Foreskin melanocyte (primary cell): ENCODE measurements at places on chromosomes 12 and 14.

GRCh38 chr12:86091681-86092080 is 164.5 kb downstream of the MGAT4C start:
- no peak for DNase-seq

GRCh38 chr12:66902020-66902419 is 223.1 kb upstream of the GRIP1 start:
- no peak for DNase-seq

DNA sequence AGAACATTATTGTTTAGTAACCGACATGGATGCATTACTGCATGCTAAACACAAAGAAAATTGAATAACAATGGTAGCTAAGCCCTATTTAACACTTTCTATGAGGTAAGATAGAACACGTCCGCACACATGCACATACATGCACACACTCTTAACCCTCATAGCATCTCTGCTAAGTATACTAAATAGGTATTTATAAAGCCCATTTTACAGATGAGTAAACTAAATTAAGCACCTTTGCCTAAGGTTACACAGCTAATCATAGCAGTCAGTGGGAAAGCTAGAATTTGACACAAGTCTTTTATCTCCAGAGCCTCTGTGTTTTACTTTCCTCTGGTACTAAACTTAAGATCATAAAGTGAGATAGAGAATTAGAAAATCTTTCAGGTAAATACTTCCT is 435.0 kb downstream of the EGLN3 start:
- DNase-seq, result no peak

DNA sequence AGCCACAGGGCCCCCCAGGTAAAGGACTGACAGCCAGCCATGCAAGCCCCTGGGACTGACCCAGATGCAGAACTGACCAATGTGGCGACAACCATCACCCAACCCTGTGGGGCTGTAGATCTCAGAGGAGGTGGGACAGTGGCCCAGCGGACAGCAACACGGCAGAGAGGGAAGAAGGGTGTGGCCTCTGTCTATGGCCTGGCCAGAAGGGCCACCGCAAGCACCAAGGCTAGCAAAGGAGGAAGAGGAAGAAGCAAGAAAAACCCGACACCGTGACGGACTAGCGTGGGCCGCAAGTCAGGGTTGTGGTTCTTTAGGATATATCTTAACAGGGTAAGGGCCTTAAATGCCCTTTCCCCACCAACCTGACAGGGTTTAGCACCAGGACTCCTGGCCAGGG is 71.2 kb downstream of the ITPK1 start:
- DNase-seq, result no peak

GRCh38 chr12:27527512-27527911 is 3.5 kb downstream of the PPFIBP1 start:
- no peak for DNase-seq

GRCh38 chr12:6684609-6685008 is 4.6 kb downstream of the ZNF384 start:
- DNase-seq, result peak; percentile 29

- no peak for DNase-seq
Measured at GRCh38 chr14:33634631-33635030, 316.2 kb downstream of the EGLN3 start.

- peak; percentile 12 for DNase-seq
Measured at GRCh38 chr12:19002216-19002615, 127.3 kb upstream of the PLEKHA5 start.

GRCh38 chr12:67078957-67079356 is 190.2 kb upstream of the CAND1 start:
- no peak for DNase-seq

- no peak for DNase-seq
Measured at GRCh38 chr12:63853978-63854377, 9.5 kb downstream of the SRGAP1 start.

GRCh38 chr12:19074700-19075099 is 54.8 kb upstream of the PLEKHA5 start:
- no peak for DNase-seq

- no peak for DNase-seq
Measured at GRCh38 chr14:104155513-104155912, 17.1 kb downstream of the KIF26A start.

GRCh38 chr14:31550589-31550988 is 10.6 kb upstream of the NUBPL start:
- no peak for DNase-seq

GRCh38 chr12:92133795-92134637 is 11.6 kb downstream of the BTG1 start:
- DNase-seq, result no peak

- DNase-seq, result no peak
Measured at GRCh38 chr12:31896514-31897039, 62.6 kb upstream of the RESF1 start.

DNA sequence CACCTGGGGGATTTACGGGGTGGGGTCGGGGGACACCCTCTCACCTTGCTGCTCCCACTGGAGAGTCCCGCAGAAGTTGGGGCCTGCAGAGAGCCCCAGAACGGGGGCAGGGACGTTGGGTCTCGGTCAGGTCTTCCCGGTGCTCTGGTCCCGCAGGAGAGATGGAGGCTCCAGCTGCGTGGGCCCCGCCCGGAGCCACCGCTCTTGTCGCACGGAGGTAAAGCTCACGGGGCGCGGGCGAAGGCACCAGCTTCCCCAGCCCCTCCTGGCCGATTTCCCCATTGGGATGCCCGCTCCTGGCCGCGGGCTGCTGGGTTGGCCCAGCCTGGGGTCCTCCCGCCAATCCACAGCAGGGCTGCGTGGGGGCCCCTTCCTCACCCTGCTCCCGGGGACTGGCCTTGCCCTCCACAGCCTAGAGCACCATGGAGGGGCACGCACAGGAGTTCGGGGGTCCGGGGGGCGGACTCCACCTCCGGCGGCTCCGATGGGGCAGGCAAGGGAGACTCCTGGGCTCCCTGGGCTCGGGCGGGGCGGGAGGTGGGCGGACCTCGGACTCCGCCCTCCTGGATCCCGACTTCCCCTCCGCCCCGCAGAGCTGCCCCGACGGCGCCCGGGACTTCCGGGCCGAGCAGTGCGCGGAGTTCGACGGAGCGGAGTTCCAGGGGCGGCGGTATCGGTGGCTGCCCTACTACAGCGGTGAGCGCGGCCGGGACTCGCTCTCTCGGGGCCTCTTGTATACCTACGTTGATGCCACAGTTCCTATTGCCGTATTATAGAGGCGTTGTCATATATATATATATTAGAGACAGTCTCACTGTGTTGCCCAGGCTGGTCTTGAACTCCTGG is 8.4 kb downstream of the PAPLN start:
- DNase-seq, result peak; percentile 41

- no peak for DNase-seq
Measured at GRCh38 chr14:38286452-38286851, 30.6 kb upstream of the CLEC14A start.

GRCh38 chr14:86035882-86036281 is 505.9 kb downstream of the FLRT2 start:
- no peak for DNase-seq

GRCh38 chr12:32843528-32844095 is 53.0 kb downstream of the PKP2 start:
- no peak for DNase-seq

- no peak for DNase-seq
Measured at GRCh38 chr12:65836419-65837197, 12.3 kb downstream of the HMGA2 start.

DNA sequence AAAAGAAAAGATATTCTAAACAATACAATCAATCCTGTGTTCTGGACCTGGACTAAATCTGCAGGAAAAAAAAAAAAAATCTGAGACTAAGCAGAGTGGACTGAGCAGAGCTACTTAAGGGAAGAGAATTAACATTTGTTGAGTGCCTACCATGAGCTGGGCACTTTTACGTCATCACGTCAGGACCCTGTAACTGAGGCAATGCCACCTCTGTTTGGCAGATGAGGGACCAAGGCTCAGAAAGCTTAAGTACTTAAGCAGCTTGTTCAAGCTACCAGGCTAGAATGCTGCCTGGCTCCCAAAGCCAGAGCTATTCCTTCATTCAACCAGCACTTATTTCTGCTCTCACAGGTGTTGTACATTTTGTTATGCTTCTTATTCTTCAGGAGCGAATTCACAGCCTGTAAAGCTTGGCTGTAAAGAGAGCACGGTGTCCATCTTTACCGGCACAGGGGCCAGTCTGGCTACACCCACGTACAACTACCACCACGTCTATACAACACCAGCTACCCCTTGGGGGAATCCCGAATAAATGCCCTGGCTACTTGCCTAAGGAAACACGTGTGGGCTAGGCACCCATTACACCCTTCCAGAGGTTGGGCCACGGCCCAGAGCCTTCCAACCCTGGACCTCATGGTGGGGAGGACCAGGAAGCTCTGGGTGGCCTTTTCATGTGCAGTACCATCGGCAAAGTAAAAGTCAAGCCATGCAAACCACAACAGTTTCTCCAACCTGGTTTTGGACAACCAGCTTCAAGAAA is 27.0 kb downstream of the TMCC3 start:
- no peak for DNase-seq

- DNase-seq, result no peak
Measured at GRCh38 chr12:69000540-69001243, 67.7 kb upstream of the CPM start.

DNA sequence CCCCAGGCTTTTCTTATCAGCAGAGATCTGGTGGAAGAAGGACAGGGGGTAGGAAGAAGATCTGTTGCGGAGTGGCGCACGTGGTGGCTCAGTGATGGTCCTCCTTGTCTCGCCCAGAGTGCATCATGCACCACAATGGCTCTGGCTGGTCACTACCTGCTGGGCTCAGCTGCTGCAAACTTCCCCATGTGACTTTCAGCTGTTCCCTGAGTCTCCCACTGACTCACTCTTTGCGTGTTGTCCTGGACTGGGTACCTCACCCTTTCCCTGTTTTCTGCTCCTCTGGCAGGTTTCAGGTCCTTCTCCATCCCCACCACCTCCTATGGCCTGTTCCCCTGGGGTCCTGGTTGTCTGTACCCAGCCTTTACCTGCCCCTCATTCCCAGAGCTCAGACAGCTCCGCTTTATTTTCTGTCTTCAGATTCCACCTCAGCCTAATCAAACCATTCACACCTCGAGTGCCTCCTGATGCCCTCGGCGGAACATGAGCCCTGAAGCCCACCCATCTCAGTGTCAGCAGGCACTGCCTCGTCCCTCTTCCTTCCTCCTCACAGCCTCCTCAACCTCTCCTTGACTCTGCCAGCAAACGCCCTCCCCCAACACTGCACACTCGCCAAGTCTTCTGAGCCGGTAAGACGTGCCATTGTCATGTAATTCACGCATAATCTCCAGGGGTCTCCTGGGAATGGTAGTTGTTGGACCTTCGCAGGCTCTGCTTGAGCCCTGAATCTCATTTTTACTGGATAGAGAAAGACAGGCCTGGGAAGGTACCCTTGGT is 1.8 kb downstream of the C1R start:
- DNase-seq, result no peak

DNA sequence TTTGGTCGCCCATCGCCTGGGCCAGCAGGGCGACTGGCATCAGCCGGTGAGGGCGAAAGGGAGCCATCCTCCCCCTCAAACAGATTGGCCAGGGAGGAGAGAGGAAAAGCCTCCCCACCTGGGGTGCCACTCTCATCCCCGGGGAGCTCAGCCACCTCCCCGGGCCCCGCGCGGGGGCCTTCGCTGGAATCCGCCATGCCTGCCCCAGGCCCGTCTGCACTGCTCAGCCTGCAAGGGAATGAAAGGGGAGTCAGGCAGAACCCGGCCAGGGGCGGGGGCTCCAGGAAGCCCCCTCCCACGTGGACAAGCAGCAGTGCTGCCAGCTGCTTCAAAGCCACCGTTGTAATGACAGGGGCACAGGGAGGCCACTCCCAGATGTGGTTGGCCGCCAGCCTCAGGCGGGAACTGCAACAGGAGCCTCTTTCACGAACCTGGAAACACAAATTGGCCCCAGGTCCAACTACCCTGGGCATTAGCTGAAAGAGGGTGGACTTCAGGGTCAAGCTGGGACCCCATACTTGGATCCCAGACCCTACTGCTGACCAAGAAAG is 18.5 kb downstream of the TRPV4 start:
- DNase-seq, result no peak

DNA sequence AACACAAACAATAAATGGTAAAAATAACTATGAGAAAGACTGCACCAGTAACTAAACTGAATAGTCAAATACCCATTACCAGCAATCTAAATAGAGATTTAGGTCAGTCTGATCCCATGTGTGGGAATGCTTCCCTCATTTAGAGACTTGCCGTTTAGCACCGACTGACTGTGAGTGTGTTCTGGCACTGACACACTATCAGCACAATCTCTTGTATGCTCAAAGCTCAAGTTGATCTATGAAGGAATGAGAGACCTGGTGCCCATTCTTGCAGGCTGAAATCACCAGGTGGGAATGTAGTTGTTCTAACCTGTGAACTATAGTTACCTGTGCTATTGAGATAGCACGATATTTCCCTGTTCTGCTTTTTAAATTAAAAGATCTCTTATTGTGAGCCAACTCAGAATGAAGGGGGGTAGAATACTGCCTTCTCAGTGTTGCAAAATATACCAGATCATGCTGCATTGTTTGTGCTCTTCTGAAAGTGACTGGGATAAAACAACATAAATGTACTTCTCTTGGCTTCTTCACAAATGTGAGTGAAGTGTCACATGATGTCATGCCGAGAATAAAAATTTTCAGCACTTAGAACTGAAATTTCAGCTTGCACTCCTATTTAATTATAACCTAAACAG is 99.6 kb downstream of the LIN7A start:
- DNase-seq, result no peak

DNA sequence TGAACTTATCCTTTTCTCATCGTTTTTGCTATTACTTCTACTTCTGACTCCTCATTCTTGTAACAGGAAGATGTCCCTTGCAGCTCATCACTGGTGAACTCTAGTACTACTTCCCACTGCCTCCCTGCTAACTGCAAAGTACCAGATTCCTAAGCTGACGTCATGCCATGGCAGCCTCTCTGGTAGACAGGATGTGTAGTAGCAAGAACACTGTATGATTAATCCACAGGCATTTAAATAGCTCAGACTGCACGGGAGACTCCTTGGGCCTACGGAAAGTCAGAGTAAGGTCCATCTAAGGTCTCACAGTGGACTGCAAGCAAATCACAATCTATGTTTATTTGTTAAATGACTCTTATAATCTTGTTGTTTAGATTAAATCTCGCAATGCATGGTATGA is 43.5 kb downstream of the DNAI7 start:
- peak; percentile 70 for DNase-seq

DNA sequence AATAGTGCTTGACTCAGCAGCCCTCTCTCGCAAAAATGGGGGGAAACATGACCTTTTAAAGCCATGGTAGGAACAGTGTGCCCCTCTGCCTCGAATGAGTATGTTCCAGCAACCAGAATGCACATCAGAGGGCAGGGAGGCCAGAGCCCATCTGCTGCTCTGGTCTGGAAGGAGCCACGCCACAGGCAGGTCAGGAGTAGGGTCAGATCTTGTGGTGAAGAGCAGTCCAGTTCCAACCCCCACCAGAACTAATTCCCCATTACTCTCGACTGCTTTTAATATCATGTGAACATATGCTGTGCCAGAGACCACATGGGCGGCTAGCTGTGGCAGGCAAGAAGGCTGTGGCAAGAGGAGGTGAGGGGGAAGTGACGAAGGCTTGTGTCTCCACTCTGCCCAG is 34.6 kb upstream of the TMX1 start:
- DNase-seq, result no peak

- peak; percentile 28 for DNase-seq
Measured at GRCh38 chr14:51607711-51608110, 44.0 kb upstream of the FRMD6 start.

- DNase-seq, result no peak
Measured at GRCh38 chr12:9867531-9867930, 1.6 kb downstream of the CLEC2B start.

- DNase-seq, result no peak
Measured at GRCh38 chr12:125161712-125162022, 96.4 kb downstream of the AACS start.
